NCI-H510A (cell line): ENCODE measurements at places on chromosomes 16 and 17.

- no peak for DNase-seq
Measured at GRCh38 chr16:82880346-82880745, 253.6 kb downstream of the CDH13 start.

- DNase-seq: no peak
Measured at GRCh38 chr16:65522412-65522811, 400.5 kb upstream of the CDH11 start.

DNA sequence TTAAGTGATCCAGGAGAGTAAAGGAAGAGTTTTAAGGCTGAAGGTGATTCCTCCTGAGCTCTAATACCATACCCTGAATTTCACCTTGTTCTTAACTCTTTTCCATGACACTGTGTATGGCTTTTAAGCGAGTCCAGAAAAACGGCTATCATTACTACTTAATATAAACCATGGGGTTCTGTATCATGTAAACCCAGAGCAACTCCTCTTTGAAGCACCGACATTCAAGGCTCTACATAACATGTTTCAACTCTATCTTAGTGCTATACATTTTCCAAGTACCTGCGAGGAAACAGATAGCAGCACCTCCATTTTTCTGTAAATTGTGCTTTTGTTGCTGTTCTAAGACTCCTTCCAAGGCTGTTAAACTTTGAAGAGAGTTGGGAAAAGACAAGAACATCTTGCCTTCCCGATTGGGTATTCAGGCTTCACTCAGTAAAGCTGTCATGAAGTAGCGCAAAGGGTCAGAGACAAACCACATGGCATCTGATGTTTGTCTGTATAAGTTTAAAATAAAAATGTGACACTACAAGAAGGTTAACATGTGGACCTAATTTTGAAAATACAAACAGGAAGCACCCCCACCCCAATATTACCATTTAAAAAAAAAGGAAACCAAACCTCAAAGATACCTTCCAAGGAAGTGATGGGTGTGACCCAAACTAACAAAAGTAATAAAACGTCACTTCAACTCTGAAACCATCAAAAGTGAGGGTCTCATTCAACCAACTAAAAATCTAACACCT, 3.9 kb downstream of the STAT5B start:
- DNase-seq: no peak

DNA sequence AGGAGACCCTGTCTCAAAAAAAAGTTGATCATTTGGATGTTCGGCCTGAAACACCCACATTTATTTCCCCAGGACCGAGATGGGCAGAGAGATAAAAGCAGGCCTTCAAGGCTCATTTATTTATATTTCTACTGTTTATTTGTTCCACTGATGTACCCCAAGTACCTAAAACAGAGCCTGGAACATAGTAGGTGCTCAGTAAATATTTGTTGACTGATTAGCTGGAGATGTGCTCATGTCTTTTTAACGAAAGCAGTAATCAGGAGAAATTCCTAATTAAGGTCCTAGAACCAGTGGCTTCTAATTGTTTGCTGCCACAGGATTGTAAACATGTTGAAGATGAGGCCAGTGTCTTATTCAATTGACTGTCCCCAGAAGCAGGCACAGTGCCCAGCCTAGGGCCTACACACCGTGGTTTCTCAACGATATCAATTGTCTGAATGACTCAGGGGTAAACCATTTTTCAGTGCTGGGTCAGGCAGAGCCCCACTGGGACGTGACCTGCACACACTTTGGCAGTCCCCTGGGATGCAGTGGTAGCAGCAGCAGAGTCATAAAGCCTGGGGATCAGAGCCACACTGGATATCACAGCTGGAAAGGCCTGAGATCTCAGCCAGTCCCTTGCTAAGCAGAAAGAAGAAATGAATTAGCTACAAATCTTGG, 34.8 kb downstream of the SOST start:
- no peak for DNase-seq

DNA sequence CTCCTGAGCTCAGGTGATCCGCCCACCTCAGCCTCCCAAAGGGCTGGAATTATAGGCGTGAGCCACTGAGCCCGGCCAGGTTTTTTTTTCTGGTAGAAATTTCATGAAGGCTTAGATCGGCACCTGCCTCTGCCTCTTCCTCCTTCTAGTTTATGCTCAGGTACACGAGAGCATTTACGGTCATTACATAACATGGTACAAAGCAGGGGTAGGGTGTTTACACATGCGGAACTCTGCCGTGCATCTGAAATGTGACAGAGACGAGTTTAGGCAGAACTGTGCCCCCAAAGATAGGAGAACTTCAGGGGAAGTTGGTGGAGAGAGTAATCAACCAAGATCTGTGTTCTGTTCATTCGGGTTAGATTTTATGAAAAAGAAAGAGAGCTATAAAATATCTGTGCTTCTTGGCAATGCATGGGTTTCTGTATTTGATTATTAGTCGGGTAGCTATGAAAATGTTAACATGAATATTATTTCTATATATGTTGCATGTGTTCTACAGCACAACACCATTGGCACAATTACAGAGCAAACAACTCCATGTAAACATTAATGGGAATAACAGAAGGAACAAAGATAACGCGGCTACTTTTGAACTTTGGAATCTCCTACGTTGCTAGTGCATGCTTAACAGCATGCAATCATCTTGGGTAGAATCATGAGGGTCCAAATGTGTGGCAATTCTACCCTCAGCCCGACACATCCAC, 23.5 kb upstream of the MAP2K6 start:
- no peak for DNase-seq

DNA sequence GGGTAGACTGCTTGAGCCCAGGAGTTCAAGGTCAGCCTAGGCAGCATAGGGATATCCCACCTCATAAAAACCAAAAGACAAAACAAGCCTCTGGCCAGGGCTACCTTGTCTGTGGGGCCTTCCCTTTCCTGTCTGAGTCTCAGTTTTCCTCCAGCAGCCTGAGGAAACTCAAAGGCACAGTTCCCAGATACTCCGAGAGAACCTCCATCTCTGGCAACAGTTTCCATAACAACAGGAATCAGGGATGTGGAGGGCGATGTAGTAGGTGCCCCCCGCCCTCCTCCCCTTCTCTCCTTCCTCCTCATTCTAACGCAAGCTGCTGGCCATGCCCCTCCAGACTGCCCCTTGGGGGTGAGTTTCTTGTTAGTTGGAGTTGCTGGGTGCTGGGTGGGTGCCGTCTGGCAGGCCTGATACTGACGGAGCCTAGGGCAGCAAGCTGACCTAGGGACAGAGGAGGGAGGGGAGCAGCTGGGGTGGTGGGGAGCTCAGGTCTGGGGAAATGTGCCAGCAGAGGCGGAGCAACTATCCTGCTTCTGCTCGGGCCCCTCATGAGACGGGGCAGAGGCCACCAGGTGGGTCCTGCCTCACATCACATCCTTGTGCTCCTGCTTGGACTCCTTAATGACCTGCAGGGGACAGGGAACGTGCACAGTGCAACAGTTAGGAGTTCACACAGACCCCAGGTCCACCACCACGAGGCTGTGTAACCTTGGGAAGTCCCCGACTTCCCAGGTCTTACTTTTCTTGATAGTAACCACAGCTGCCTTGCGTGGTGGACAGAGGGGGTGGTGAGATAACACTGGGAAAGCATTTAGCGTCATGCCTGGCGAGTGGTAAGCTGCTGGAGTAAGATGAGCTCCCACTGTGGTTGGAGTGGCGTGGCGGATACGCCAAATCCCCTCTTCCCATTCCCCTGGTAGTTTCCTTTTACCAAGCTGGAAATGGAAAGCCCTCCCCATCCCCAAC, 7.8 kb upstream of the EFTUD2 start:
- no peak for DNase-seq

DNA sequence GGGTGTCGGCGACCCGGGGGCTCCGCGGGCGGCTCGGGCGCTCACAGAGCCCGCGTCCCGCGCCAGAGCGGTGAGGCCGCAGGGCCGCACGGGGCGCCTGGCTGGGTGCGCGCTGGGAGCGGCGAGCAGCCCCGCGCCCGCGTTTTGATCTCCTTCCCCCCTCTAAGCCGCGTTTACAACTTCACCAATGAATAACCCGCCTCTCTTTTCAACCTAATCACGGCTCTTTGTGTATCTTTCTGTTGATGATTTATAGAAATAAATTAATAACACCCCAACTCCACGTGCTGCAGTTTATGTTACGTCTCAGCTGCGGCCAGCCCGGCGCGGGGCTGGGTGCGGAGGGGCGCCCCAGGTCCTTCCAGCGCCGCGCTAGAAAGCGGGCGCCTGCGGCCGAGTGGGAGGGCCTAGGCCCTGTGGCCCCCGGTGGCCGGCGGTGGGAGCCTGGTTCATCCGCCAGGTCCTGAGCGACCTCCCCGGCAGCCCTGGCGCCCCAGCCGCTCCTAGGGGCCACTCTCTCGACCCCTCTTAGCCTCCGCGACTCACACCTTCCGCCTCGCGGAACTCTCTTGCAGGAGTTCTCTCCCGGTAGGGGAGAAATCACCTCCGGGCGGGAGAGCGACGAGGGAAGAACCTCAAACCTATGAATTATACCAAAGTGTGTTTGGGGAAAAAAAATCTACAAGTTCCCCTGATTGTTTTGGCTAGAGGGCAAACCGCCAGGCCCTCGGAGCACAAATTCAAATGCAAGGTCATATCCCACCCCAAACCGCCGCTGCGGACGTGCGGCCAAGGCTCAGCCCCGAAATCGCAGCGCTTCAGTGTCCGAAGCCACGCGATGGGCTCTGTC, 1.9 kb downstream of the HNF1B start:
- DNase-seq: no peak

GRCh38 chr17:81422776-81423697, 27.8 kb downstream of the BAHCC1 start:
- no peak for DNase-seq

DNA sequence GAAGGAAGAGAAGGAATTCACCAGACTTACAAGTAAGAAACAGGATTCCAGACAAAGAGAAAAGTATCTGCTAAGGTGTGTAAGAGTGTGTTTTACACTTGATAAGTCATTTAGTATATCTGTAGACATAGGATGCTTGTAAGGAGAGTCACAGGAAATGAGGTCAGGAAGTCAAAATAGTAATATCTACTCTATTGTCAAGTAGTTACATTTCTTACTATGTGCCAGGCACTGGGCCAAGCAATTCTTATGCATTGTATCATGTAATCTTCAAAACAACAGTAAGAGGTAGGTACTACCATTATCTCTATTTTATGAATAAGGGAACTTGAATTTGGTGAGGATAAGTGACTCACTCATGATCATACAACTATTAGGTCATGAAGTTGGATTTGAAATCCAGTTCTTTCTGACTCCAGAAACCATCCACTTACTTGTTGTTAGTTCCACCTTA, 129.1 kb downstream of the SNX11 start:
- no peak for DNase-seq

GRCh38 chr17:65370669-65371131, 190.7 kb downstream of the AXIN2 start:
- no peak for DNase-seq

DNA sequence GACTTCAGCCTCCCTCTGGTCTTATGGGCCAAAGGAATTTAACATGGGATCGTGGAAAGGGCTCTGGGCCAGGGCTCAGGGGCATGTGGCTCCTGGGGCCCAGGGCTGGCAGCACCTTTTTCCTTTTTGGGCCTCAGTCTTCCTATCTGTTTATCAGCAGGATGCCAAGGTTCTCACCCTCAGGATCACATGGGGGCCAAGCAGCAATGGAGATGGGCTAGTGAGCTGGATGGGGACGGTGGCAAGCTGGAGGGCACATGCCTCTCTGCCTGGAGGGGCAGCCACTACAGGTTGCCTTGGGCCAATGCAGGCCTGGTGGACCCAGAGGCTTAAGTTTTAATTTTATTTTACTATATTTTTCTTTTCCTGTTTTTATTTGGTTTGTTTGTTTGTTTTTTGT, 95.4 kb downstream of the CYLD start:
- no peak for DNase-seq

DNA sequence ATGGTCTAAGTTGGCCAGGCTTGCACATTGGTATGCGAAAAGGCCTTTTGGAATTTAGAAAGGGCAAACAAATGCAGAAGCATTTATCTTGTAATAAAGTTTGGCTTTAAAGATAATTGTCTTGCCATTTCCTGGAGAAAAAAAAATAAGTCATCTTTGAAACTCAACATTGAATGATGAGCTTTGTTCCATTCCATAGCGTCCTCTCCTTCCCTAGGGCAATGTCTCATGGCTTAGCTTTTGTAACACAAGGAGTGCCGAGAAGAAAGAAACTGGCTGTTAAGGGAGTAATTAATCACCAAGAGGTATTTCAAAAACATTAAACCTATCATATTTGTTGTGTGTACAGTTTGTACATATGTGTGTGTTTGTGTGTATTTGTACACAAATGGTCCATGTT, 372.3 kb downstream of the NPIPA8 start:
- DNase-seq: no peak

- no peak for DNase-seq
Measured at GRCh38 chr17:5226940-5227878, 7.5 kb downstream of the SCIMP start.

DNA sequence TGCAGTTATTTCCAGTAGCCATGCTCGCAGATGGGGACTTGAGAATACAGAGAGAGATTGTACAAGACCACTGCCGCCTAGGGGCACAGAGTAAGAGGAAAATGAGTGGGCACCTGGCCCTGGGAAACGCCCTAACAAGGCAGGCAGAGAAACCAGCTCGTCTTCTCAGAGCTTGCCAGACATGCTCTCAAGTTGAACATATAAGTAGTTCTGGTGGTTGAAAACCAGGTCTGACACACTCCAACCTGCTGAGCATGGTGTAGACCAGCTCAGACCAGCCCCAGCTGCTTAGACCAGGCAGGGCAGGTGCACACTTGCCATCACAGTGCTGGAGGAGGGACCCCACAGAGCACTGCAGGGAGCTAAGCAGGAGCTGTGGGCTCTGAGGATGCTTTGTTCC, 250.5 kb downstream of the CPPED1 start:
- DNase-seq: peak; percentile 63

GRCh38 chr17:18323007-18323406, 7.9 kb downstream of the SMCR8 start:
- DNase-seq: no peak

GRCh38 chr17:59761385-59762048, 54.1 kb downstream of the VMP1 start:
- DNase-seq: no peak

DNA sequence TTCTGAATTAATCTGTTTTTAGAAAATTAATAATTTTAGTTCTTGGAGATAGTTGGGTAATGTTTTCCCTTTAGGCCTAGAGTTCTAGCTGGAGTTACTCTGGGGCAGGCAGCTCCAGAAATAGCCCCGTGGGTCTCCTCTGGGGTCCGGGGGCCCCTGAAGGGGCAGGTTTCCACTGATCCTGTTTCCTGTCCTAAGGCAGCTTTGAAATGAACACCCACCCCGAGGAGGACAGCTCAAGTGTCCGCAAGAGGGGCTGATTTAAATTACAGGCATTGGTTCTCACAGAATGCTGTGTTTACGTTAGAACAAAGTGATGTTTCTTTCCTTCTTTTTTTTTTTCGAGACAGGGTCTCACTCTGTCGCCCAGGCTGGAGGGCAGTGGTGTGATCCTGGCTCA, 23.8 kb downstream of the EEF2K start:
- no peak for DNase-seq
